GM12878 (cell line): ENCODE measurements at places on chromosomes 3 and 15.

DNA sequence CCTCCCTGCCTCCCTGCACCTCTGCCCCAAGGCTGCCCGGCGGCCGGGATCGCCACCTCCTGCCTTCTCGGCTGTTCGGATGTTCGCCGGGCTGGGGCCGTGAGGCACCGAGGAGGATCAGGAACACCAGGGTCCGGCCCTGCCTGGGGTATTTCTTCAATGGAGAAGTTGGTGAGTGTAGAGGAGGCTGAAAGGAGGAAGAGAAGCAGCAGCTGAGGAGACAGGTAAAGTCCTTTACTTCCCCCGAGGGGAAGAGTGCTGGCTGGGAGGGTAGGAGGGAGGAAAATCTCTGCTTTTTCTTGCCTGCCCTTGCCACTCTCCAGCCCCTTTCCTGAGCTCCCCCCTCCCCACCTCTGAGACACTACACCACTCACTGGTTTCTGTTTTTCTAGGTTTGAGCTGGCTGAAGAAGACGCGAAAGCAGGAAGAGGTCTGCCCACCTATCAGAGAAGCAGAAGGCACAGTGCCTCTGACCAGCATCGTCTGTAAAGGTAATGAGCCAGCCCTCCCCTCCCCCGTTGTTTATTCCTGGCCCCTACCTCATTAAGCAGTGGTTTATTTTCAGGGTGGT, 519 bp downstream of the ASB7 start:
- DNase-seq: peak; percentile 31

- DNase-seq: no peak
Measured at GRCh38 chr3:131561511-131561910, 58.7 kb upstream of the MRPL3 start.

DNA sequence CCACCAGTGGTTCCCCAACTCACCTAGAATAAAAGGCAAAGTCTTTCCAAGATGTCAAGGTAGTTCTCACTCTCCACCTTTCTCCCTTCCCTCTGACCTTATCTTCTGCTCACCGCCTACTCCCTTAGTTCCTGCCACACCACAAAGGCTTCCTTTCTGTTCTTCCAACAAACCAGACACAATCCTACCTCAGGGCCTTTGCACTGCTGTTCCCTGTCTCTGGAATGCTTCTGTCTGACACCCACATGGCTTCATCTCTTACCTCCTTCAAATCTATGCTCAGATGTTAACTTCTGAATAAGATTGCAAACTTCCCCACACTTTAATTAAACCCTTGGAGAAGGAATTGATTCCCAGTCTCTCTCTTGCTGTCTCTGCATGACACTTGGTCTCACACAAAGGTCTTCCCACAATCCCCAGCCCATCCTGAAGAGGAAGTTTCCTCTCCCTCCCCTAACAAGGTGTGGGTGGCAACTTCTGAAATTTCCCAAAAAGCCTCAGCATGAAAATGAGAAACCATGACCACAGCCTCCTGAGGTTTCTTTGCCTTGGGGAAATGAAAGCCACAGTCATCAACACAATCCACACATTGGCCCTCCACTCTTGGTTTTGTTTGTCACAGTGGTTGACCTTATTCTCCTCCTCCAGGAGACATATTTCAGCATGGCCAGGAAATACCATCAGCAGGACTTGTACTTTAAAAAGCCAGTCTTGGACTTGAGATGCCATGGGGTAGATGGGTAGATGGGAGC, 3.0 kb upstream of the RYK start:
- no peak for DNase-seq

GRCh38 chr3:65587650-65588439, 450.9 kb downstream of the MAGI1 start:
- DNase-seq: no peak

DNA sequence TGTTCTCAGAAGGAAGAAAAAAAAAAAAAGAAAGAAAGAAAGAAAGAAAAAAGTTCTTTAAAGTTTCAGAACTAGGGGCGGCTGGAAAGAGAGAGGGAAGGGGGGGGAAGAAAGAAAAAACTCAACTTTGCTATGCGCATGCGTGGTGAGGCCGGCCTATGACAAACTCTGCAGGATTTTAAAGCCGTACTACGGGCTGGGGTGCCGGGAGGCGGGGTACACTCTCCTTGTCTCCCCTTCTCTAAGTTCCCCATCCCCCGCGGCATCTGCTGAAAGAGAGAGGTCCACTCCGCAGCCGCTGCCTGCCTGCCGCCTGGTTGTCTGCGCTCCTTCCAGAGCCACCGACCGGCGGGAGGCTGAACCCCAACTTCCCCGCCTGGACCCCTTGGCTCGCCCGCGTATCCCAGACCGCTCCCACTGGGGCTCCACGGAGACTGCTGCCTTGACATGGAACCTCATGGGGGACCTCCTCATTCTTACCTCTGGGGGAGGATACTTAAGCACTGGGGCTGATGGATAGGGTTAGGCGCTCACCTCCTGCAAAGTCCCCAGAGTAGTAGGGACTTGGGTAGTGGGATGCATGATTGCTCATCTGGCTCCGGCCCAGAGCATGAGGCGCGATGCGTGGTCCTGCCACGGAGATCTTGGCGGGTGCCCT, 1.4 kb upstream of the WNT5A start:
- peak; percentile 26 for DNase-seq

- DNase-seq: no peak
Measured at GRCh38 chr3:32440611-32441350, 49.1 kb downstream of the CMTM7 start.

DNA sequence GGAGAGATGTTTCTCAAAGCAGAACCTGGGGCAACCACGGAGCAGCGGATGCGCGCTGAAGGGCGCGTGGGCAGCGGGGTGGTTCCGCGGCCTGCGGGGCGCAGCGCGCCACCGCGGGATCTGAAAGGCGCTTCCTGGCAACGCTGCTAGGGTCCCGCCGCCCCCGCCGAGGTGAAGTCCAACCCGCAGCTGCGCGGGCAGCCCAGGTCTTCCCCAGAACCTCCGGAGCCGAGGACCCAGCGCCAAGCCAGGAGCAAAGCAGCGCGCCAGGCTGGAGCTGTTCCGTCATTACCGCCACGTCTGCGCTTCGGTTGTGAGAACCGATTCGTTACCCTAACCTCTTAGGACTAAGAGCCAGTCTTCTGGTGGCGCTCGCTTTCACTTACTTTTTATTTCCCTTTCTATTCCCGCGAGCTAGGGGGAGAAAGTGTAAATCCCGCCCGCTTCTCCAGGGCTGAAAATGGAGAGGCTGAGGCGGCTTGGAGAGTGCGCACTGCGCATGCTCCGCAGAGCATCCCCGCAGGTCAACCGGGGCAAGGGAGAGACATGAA, 3.2 kb upstream of the GABRG3 start:
- DNase-seq: no peak

DNA sequence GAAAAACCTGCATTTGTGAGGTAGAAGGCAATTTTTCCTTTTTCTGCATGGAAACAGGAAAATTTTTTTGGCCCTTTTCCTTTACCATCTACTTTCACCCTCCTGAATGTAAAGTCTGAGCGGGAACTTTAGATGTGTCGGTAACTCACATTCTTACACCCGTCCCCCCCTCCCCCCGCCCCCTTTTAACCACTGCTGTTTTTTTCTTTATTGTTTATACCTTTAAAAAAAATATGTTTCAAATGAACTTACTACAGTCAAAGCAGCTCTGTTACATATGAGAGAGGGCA, 487 bp upstream of the HES1 start:
- no peak for DNase-seq

GRCh38 chr3:179264449-179264848, 13.5 kb upstream of the KCNMB3 start:
- no peak for DNase-seq
